WTC11 (cell line): ENCODE measurements at places on chromosomes 7 and 10.

GRCh38 chr10:85832988-85833387 is 533.6 kb downstream of the GRID1 start:
- no peak for DNase-seq

DNA sequence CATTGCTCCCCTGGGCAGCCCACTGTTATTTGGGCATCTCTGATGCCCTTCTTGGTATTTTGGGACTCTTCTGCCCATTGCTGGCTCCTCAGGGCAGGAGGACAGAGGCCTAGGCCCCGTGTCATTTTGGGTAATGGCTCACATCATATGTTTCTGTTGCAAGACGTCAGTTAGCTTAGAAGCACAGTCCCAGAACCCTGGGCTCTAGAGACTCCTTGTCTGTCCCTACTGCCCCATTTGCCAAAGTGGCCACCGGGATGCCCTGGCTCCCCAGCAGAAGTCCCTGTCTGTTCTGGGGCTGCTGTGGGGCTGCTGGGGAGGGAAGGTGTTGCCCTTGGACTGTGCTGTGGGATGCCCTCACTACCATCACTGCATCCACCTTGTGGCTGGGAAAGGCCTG is 48.8 kb downstream of the ADCYAP1R1 start:
- DNase-seq: no peak

DNA sequence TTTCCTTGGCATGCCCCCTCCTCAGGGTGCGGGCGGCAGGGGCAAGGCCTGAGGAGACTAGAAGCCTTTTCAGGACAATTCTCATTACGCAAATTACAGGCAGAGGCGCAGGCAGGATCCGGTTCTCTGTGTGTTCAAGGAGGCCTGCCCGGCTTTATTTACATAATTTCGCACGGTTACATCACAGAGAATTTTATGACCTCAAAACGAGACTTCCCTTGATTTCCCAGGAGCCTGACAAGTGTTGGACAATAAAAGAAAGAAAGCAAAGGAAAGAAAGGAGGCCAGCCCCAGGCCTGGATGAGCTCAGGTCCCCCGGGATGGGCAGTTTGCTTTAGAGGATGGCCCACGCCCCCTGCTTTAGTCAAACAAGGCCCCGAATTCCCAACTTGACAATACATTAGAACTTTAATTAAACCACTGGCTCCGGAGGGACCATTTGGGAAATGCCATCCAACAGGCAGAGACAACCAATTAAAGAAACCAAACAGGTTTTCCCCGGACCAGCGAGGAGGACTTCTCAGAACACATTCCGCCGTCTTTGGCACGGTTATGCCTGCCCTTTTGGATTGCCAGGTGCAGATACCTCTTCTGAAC is 2.9 kb downstream of the MNX1 start:
- no peak for DNase-seq

- DNase-seq: no peak
Measured at GRCh38 chr10:62709200-62709599, 95.3 kb upstream of the ADO start.

DNA sequence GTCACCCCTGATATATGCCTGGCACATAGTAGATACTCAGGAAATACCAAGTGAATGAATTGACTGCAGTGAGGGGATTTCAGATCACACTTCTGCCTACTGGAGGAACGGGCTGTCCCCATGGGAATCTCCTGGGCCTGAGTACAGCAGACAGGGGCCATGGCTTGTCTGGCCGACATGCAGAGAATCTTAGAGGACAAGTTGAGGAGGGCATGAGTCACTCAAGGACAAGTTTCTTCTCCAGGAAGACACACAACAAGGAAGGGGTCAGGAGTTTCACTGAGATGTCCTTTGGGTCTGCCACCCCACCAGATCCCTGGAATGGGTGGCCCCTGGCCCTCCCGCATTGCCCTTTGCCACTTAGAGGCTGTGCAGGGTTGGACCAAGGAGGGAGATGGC is 20.7 kb downstream of the PLPP4 start:
- no peak for DNase-seq

- no peak for DNase-seq
Measured at GRCh38 chr7:105721571-105722104, 140.3 kb upstream of the EFCAB10 start.

- peak; percentile 82 for DNase-seq
Measured at GRCh38 chr10:86178401-86179152, 188.0 kb downstream of the GRID1 start.

GRCh38 chr7:50679218-50680007 is 103.3 kb downstream of the GRB10 start:
- no peak for DNase-seq

GRCh38 chr10:111560027-111560426 is 483.2 kb downstream of the ADRA2A start:
- no peak for DNase-seq

DNA sequence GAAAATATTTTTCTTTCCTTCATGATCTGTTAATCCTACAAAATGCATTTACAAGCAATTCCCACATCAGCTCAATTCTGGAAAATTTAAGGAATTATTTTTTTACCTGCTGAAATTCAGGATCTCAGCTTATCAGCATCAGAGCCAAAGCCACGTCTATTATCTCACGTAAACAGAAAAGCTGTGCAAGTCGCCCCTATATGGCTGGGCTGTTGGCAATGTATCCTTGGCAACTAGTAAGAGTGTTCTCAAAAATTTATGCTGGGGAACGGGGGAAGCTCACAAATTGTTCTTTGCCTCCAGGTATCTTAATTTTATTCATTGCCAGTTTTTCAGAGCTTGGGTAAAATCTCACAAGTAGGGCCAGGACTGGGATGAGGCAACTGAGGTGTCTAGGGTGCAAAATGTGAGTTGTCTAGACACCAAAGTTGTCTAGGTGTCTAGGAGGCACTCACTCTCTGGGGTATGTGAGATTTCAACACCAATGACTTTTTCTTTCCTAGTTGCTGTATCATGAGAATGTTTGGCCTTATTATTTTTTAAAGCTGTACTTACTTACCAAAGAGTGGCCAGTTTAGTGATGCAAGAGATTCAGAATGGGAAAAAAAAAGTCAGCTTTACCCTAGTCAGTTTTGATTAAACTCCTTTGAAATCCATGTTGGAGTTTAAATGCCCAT is 5.1 kb downstream of the GSTO2 start:
- no peak for DNase-seq

DNA sequence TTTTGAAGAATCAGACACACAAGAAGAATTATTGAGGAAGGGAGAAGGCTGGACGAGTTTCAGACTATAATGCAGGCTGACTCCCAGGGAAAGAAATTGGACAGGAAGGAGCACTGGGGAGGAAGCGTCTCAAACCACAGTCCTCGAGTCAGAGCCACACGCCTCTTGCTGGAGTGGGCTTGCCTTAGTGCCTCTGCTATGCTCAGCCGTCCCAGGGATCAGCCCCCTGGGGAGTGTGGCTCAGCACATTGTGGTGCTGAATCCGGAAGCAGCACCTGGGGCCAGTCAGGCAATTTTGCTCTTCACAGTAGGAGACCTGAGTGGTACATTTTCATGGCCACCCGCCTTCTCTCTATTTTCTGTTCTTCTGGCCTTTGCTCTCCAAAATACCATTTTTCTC is 67.4 kb upstream of the SLC35G1 start:
- DNase-seq: peak; percentile 18

GRCh38 chr10:127962205-127962604 is 55.3 kb downstream of the PTPRE start:
- DNase-seq: no peak

GRCh38 chr10:49106451-49106850 is 8.9 kb downstream of the VSTM4 start:
- no peak for DNase-seq

DNA sequence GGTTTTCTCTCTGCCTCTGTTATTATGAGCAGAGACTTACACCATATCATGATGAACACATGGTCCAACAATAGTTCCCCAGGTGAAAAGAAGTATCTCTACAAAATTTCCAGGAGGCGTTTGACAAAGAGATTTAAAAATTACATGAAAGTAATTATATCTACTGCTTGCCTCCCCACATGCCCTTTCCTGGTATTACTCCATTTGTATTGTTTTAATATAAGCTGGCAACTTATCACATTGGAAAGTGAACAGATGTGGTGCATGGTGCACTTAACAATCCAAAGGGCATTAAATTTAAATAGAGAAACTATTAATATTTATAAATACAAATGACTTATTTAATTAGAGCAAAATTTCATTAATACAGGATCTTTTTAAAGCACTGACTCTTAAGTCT is 638.2 kb downstream of the ANKRD7 start:
- no peak for DNase-seq

DNA sequence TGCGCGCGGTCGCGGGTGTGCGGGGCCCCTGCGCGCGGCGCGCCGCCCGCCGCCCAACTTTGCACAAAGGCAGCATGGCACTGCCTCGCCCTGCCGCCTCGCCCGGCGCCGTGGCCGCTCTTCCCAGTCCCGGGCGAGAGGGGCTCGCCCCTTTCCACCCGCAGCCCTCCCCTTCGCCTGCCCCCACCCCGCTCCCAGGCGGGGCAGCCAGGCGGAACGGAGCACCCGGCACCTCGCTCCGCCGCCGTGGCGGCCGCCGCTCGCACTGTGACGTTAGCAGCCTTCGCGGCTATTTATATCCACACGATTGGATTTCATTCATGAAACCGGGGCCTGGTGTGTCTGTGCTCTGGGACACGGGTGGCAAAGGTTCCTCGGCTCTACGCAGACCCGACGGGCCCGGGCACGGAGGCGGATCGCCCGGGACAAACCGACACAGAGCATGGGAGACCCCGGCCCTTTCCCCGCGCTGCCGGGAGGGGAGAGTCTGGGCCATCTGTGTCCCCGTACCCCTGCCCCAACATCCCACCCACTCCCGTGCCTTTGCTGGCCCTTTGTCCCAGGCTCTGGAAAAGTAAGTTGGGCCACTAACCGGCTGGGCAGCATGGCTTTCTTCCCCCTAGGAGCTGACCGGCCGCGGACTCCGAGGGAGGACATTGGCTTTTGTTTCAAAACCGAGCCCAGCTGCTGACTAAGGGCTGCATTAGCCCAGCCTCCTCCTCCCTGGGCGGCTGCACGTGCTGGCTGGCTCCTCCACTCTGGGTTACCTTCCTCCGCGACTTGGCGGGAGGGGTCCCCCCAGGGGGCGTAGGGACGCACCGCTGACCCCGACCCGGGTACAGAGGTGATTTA is at the start of gene RHOBTB1:
Gene RHOBTB1 (minus strand): TSS at position 128 of the 852 bp plus-strand sequence. CDS start 32,643 bp downstream, outside the sequence.
- DNase-seq: peak; percentile 64

- no peak for DNase-seq
Measured at GRCh38 chr7:52897713-52898112, 137.7 kb upstream of the POM121L12 start.
